ENCODE measurements at places on chromosomes 12 and 14.

GRCh38 chr14:89030921-89031320, 206.5 kb downstream of the TTC8 start:
- DNase-seq: no peak

DNA sequence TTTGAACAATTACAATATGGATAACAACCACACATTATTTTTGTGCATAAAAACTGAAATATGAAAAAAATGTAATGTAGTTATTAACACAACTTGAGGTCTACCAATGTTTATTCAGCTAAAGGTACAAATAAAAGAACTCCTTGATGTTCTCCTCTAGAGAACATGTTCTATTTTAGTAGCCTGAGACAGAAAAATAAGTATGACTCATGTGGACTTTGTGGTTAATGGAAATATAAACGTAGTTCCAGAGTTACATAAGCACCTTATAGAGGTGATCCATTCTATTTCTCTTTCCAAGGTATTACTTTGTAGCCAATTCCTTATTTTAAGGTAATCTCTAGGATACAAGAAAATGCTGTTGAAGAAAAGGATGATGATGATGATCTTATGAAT, 25.7 kb downstream of the ALKBH1 start:
- DNase-seq: no peak

DNA sequence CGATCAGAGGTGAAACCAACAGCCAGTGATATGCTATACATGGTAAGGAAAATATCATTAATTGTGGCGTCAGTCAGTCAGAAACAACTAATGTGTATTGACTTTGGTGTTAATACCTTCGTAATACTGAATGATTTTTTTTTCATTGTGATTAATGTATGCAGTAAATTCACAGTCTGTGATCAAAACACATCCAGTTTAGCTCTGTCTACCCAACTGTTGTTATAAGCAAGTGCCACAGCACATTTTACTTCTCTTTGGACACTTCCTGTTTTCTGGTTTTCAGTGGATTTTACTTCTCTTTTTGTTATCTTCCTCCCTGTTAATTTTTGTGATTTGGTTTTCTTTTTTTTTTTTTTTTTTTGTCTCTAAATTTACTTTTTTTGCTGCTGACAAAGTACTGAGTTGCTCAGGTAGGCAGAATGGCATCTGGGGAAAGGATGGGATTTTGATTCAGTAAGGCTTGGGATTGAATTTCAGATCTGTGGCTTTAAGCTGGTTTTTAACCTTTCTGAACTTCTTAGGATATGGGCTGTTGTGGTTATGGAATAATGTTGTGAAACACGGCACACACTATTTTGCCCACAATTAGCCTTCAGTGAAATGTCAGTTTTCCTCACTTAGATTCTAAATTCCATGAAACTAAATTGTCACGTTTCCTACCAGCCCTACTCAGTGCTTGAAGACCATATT, 604 bp downstream of the GLIPR1 start:
- no peak for DNase-seq

DNA sequence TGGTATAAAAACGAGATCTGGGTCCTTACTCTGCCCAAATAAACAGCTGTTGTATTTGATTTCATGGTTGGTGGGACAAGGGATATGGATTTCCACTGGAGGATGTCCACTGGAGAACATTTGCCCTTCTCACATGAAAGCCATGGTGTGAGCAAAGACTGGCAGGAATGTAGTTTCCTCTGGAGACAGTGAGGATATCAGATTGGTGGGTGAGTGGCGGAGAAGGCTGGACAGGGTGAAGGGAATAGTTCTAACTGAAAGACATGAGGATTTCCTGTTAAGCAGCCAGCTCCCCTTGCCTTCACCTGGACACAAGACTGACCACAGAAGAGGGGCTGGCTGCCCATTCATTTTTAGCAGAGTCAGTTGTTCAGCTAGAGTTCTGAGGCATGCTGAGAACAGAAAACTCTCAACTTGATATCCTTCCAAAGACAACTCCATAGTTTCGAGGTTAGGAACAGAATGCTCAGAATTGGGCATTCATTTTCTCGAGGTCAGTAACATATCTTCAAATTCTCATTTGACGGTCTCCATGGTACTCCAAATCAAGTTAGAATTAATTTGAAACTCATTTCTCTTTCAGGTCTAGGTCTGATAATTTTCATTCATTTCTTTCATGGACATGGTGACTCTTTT, 365.7 kb downstream of the LRIG3 start:
- DNase-seq: no peak

- peak; percentile 40 for DNase-seq
Measured at GRCh38 chr14:96978525-96979272, 181.5 kb downstream of the VRK1 start.

GRCh38 chr14:101022916-101023435, 119.5 kb upstream of the RTL1 start:
- peak; percentile 67 for DNase-seq

- DNase-seq: no peak
Measured at GRCh38 chr12:105417732-105418131, 87.2 kb downstream of the C12orf75 start.

DNA sequence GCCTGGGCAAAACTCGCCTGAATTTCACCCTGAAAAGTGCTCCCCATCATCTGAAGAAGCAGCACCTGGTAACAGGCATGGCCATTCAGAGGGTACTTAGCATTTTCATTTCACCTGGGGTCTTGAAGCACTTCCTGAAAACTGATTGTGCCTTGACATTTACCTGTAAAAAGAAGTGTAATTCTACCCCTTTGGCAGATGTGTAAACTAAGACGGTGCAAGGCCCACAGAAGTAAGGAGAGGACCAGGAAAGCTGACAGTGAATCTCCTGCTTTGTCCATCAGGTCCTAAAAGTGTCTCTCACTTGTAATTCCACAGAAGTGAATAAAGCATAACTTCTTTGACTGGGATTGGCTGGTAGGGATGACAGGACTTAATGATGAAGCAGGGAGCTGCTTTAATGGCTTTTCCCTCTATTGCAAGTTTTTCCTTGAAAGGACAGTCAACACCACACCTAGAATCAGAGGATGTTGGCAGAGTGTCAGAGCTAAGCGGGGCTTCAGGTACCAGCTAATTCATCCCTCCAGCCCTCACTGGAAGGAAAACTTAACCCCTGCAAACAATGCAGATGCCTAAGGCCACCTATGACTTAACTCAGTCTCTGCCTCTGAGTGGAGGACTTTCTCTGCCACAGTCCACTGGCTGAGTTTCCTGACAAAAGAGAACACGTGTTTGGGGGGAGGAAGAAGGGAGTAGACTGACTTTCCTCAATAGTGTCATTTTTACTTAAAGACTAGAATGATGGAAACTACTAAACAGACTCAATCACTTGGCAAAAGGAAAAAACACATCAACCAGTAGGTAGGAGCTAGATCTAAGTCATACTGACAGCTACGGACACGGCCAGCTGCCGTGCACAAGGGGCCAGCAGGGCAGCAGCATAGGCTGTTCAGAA, 74.7 kb downstream of the NUAK1 start:
- DNase-seq: no peak

DNA sequence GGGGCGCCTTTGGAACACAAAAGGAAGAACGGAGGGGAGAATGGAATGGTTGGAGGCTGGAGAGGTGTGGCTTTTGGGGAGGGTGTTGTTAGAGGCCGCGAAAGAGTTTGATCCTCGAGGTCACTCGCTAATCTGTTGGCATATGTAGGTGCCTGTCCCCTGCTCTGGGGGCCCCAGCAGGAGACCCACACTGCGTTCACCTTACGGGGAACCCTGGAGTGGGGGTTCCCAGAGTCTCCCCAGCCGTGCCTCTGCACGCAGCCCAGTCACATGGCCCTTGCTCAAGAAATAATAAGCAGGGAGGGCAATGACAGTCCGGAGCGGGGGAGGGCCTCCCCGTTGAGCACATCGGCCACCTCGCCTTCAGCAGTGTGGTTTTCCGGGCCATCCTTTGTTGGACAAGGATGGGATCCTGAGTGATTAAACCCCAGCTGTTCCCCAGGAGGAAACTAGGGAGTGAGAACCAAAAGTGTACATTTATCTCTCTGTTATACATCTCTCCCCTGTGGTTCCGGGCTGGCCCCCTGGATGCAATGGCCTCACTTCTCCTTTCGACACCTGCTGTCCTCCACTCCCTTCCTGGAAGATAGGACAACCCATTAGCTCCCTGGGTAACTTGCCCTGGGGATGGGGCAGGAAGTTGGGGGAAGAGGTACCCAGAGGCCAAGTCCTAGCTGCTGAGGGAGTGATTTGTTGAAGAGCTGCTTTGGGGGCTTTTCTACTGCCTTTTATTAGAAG, 1.3 kb downstream of the PLEKHG3 start:
- no peak for DNase-seq

GRCh38 chr14:95300002-95300696, 19.6 kb downstream of the CLMN start:
- DNase-seq: no peak

GRCh38 chr14:55585854-55586253, 5.8 kb downstream of the KTN1 start:
- no peak for DNase-seq

- no peak for DNase-seq
Measured at GRCh38 chr12:42589465-42590329, at the start of gene PRICKLE1. TSS of gene PRICKLE1 (minus strand) at chr12:42589746. CDS start at chr12:42472516, 117,230 bp downstream.

GRCh38 chr14:90722590-90722989, 93.6 kb downstream of the TTC7B start:
- peak; percentile 25 for DNase-seq

GRCh38 chr12:104319918-104320626, 16.5 kb downstream of the EID3 start:
- no peak for DNase-seq

DNA sequence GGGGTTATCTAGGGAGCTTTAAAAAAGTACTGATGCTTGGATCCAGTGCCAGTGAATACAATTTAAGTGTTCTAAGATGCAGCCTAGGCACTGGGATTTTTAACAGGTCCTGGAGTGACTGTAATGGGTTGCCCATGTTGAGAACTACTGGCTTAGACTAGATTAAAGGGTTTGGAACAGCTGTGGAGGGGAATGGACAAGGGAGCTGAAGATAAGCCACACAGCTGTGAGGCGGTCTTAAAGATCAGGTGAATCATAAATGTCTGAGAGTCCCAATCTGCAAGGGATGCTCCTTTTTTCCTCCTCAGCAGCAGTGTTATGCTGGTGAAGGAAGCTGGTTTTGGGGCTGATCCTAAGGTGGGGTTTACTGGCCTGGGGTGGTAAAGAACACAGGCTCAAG, 35.5 kb upstream of the FRMD6 start:
- DNase-seq: no peak

- DNase-seq: no peak
Measured at GRCh38 chr14:20686386-20687143, 2.0 kb upstream of the ANG start.

GRCh38 chr12:72673853-72674252, 401.7 kb downstream of the TRHDE start:
- no peak for DNase-seq

- DNase-seq: no peak
Measured at GRCh38 chr12:53830631-53831030, 78.9 kb upstream of the CISTR start.

DNA sequence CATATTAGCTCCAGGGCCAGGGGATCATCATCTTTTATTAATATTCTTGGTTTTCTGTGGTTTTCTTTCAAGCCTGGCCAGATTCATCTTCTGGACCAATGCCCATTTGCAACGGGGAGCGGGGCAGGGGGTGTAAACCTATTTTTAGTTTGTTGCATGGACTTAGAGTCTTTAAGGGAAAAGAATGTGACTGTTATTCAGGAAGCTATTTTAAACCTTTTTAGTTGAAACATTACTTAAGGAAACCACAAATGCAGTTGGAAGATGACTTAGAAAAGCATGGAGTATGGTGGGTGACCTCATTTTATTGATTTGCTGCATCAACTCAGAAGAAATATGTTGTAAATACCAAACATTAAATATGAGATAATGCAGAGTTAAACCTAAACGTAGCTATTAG, 368.4 kb upstream of the E2F7 start:
- no peak for DNase-seq

- DNase-seq: peak; percentile 85
Measured at GRCh38 chr14:56118611-56119181, 485 bp downstream of the PELI2 start.

DNA sequence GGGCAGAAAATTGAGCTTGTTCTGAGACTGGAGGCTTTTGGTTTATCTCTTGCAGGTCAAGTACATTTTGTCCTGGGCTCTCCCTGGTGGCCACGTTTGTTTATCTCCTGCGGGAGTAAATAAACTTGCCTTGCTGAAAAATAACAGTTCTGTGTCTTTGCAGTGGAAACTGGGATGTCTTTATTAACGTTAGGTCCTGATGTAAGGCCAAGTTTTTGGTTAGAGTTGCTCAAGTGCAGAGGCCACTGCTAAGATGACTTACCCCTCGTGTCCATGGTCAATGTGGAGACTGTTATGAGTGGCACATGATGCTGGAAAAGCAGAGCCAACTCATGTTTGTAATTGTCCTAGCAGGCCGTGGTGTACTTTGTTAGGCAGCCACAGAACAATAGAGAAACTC, 3.8 kb downstream of the PTPN11 start:
- DNase-seq: no peak

- DNase-seq: no peak
Measured at GRCh38 chr12:66296176-66296683, 6.1 kb upstream of the HELB start.

- DNase-seq: no peak
Measured at GRCh38 chr14:55545779-55546178, 34.2 kb upstream of the KTN1 start.

DNA sequence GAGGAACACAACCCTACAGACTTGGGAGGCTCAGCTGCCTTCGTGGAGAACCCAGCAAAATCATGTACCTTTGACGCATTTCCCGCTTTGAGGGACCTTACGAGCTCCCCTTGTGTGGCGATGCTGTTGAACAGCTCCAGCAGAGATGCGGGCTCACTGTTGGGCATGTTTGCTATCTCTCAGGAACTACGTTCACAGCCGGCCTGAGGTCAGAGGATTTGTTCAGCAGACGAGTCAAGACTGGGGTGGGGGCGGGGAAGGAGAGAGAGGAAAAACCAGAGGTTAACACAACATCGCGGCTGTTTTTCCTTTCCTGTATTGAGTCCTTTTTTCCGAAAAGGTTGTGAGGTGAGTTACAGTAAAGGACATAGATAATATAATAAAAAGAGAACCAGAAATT, 45.9 kb downstream of the SLC25A47 start:
- no peak for DNase-seq

- no peak for DNase-seq
Measured at GRCh38 chr12:113131556-113131955, 4.0 kb downstream of the RASAL1 start.

- DNase-seq: peak; percentile 19
Measured at GRCh38 chr14:31229638-31230572, 22.3 kb upstream of the HECTD1 start.

DNA sequence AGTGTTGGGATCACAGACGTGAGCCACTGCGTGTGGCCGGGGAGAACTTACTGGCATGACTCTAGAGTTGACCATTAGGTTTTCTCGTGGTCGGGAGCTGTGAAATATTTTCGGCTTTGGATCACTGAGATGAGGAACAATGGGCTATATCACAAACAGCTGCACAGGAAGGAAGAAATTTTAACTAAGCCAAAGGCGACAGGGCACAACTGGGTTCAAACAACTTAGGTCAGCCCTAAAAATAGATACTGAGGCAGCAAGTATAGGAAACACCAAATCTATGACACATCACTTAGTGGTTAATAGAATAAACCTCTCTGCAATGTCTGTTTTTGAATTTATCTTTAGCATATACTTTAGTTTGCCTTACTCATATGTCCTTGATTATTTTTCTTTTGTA, 162.9 kb downstream of the LRIG3 start:
- no peak for DNase-seq
